Stimulated activated CD8-positive, alpha-beta memory T cell treated with anti-CD3 and anti-CD28 coated beads, Interleukin-4, amount 100 ng/mL, for 1 hour (primary cell): ENCODE measurements at places on chromosomes 4 and X.

GRCh38 chr4:8540072-8540471 lies 40.1 kb upstream of the GPR78 start:
- no peak for DNase-seq

DNA sequence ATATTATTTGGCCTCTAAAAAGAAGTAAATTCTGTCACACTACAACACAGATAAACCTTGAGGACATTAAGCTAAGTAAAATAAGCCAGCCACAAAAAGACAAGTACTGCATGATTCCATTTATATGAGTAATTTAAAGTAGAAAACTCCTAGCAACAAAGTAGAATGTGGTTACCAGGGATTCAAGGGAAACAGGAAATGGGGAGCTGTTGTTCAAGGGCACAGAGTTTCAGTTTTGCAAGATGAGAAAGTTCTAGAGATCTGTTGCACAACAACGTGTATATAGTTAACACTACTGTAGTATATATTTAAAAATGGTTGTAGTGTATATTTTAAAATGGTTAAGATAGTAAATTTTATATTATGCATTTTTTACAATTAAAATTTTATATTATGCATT lies 25.4 kb downstream of the SEC31A start:
- DNase-seq: no peak

DNA sequence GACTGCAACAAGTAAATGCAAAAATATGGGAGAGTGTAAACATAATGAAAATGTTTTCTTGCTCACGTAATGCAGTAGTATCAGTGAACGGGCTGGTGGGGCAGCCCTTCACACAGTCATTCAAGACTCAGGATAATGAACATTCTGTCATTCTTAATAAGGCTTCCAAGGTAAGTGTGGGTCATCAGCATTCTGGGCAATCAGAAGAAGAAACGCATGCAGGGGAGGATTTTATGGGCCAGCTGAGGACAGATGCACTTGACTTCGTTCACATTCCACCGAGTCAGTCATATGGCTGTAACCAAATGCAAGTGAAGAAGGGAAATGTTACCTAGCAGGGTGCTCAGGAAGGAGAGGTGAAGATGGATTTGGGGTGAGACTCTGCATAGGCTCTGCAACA lies 68.0 kb upstream of the MAP9 start:
- no peak for DNase-seq

DNA sequence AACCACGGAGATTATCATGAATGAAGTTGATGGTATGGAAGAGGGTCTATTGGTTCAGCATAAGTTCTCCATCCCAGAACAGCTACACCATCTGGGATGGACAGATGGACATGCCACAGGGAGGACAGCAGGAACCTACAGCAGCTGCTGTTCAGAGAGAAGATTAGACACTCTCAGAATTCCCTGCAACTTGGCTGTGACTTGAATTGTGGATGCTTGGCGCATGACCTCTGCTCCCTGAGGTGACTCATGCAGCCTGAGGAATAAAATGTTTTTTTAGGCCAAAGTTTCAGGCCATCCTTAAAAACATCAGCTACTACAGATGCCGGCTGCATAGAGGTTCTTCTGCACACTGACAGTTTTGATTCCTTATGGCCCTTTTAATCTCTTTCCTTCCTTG lies 97.3 kb downstream of the RS1 start:
- no peak for DNase-seq

DNA sequence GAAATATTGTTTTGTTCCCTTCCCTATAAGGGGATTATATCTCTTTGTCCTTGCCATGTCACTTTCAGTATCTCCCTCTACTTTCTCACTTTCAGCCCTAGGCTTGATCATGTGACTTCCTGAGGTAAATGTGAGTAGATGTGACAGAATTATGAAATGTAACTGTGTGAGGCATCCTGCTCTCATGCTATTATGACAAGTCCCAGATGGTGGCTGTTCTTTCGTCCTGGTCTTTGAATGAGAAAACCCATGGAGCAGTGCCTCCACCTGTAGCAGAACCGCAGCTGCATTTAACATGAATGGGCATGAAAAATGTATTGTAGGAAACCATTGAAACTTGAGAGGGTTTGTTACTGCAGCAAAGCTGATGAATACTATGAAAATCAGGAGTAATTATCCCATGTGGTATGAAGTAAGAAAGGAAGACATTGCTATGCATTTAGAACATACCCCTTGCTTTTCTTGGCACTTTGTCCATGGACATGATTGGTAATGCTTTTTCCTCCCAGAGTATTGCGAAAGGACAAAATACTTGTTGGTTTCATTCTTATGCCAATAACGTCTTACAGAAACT lies 202.2 kb upstream of the GPRIN3 start:
- DNase-seq: no peak
